Thoracic aorta (tissue), 2 donors: ENCODE measurements at places on chromosomes 1 and 21.

DNA sequence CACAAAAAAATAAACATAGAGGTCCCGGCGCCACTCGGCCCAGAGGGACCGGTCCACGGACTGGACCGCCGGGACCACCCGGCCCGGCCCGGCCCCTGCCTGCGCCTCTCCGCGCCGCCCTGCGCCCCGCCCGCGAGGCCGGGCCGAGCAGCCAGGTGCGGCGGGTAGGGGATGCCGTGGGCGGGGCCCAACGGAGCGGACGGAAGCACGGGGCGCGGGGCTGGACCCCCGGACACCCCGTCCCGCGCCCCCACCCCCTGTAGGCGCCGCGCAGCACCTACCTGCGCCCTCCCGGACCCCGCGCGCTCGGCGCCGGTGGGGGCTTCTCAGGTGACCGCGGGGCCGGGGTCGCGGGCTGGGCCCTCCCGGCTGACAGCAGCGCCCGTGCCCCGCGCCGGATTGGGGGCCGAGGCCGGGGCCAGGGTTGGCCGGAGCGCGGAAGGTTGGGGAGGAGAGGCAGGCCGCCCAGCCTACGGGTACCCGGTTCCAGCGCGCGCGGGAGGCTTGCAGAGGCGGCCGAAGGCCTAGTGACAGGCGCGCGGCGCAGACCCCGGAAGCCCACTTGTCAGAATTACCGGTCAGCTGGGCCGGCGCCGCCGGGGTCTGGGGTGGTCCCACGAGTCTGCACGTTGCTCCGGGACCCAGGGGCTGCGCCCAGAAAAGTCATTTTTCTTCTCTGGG, 351.9 kb upstream of the CAMK1G start:
- H3K4me3 ChIP-seq = no peak overlapping the region
- H3K27me3 ChIP-seq = no peaks in the 10 kb centered on the region
- no peaks in the 10 kb centered on the region for H3K4me1 ChIP-seq

- no peak overlapping the region for H3K4me3 ChIP-seq
- H3K4me1 ChIP-seq = no peaks in the 10 kb centered on the region
- DNase-seq = no peak
- H3K36me3 ChIP-seq = peaks cover 23% of the 10 kb centered on the region
Observed at GRCh38 chr21:33244082-33244778, 14.5 kb downstream of the IFNAR2 start.

DNA sequence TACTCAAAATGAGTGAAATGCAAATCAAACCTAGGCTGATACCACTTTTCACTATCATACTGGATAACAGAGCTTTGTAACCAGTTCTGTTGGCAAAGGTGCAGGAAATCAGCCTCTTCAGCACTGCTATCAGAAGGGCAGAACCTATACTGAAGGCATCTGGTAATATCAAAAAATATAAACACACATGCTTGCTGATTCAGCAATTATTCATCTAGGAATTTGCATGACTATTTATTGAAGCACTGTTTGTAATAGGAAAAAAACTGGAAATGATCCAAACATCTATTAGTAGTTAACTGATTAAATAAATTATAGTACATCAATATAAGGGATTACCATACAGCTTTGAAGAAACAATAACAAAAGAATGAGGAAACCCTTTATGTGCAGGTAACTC, 21.4 kb downstream of the ARHGAP29 start:
- H3K36me3 ChIP-seq = no peaks in the 10 kb centered on the region
- no peak overlapping the region for H3K27ac ChIP-seq
- DNase-seq = no peak
- H3K27me3 ChIP-seq = no peaks in the 10 kb centered on the region

DNA sequence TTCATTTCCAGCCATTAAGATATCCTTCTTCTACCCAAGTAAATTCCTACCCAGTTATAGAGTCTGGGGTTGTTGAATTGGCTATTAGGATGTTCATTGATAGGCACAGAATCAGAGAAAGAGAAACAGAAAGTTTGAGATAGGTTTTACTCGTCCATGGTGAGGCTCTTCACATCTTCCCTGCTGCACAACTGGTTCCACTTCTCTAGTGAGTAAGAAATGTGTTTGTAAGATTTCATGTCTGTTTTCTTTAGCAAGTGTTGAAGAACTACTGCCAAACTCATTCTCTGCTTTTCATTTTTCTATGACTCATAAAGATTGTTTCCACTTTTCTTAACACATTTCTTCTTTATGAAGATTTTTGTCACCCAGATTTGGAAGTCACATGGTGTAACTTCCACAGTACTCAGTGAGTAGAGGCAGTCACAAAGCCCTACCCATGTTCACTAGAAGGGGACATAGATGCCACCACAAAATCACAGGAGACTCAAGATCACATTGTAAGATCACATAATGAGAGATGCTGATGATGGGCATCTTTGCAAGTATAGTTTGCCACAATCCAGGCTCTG, 152.3 kb downstream of the SNX7 start:
- no peak overlapping the region for H3K4me3 ChIP-seq
- DNase-seq = no peak
- H3K27me3 ChIP-seq = no peaks in the 10 kb centered on the region
- no peaks in the 10 kb centered on the region for H3K4me1 ChIP-seq
- H3K36me3 ChIP-seq = no peaks in the 10 kb centered on the region

DNA sequence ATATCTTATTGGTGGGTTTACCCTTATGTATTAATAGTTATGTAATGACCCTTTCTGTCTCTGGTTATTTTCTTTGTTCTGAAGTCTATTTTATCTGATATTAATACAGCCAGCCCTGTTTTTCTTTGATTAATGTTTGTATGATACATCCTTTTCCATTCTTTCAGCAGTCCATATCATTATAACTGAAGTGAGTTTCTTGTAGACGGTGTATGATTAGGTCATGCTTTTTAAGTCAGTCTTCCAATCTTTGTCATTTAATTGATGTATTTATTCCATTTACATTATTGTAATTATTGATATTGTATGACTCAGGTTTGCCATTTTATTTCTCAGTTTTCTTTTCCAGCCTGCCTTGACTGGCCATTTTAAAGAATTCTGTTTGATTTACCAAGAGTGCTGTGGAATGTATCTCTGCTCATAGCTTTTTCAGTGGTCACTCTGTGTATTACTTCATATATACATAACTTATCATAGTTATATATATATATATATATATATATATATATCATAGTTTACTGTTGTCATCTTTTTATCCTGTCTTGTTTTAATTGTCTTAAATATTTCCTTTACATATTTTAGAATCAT, 10.5 kb downstream of the RAB4A start:
- peaks cover 5% of the 10 kb centered on the region for H3K4me1 ChIP-seq
- no peaks in the 10 kb centered on the region for H3K36me3 ChIP-seq
- no peak overlapping the region for H3K4me3 ChIP-seq
- no peak overlapping the region for H3K27ac ChIP-seq
- no peak for DNase-seq

- no peaks in the 10 kb centered on the region for H3K36me3 ChIP-seq
- no peaks in the 10 kb centered on the region for H3K27me3 ChIP-seq
- H3K27ac ChIP-seq = no peak overlapping the region
- no peak for DNase-seq
- no peaks in the 10 kb centered on the region for H3K4me1 ChIP-seq
Observed at GRCh38 chr21:39694750-39695149, 50.2 kb upstream of the IGSF5 start.

GRCh38 chr1:171581766-171582165, 40.3 kb upstream of the MYOCOS start:
- H3K36me3 ChIP-seq = peaks cover 47% of the 10 kb centered on the region
- no peak overlapping the region for H3K27ac ChIP-seq
- H3K4me3 ChIP-seq = no peak overlapping the region
- no peaks in the 10 kb centered on the region for H3K4me1 ChIP-seq
- no peak for DNase-seq

- H3K27ac ChIP-seq = no peak overlapping the region
- H3K4me3 ChIP-seq = no peak overlapping the region
- no peaks in the 10 kb centered on the region for H3K27me3 ChIP-seq
- no peak for DNase-seq
Observed at GRCh38 chr1:205488074-205488723, 16.3 kb upstream of the CDK18 start.

GRCh38 chr1:54227091-54227602, 27.2 kb downstream of the MRPL37 start:
- no peaks in the 10 kb centered on the region for H3K36me3 ChIP-seq
- H3K27me3 ChIP-seq = no peaks in the 10 kb centered on the region
- peaks cover 29% of the 10 kb centered on the region for H3K4me1 ChIP-seq
- peak overlapping the region; percentile 69 for H3K27ac ChIP-seq
- no peak for DNase-seq
- H3K4me3 ChIP-seq = no peak overlapping the region

DNA sequence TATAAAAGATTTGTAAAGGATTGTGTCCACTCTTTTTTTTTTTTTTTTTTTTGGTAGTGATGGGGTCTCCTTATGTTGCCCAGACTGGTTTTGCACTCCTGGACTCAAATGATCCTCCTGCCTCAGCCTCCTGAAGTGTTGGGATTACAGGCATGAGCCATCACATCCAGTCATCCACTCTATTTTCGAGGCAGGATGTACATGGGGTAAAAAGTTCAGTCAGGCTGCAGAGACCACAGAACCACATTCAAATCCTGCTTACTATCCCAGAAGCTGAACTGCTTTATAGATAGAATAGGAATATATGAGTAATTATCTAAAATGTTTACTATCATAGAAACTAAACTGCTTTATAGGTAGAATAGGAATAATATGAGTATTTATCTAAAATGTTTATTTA, 26.0 kb upstream of the KCNK2 start:
- no peaks in the 10 kb centered on the region for H3K27me3 ChIP-seq
- H3K4me3 ChIP-seq = no peak overlapping the region
- no peak overlapping the region for H3K27ac ChIP-seq
- no peaks in the 10 kb centered on the region for H3K36me3 ChIP-seq

GRCh38 chr21:44571844-44572782, 1.4 kb upstream of the KRTAP10-4 start:
- no peaks in the 10 kb centered on the region for H3K36me3 ChIP-seq
- no peak overlapping the region for H3K4me3 ChIP-seq
- H3K27me3 ChIP-seq = no peaks in the 10 kb centered on the region
- no peak overlapping the region for H3K27ac ChIP-seq

DNA sequence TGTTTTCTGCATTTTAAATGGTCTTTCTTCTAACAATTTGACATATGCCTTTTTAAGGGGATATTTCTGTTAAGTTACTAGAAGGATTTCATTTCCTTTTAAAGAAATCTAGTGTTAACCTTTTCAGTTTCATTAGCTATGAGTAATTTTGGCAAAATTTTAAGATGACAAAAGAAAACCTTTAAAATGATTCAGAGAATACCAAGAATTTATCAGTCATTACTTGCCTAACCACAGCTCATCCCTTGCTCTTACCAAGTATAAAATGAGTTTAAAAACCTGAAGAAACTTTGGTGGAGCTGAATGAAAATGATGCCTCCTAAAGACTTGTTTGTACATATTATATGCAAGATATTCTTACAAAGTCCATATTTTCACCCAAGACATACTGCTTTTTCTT, 101.7 kb downstream of the NEK7 start:
- H3K36me3 ChIP-seq = no peaks in the 10 kb centered on the region
- peaks cover 3% of the 10 kb centered on the region for H3K4me1 ChIP-seq
- no peaks in the 10 kb centered on the region for H3K27me3 ChIP-seq
- H3K4me3 ChIP-seq = no peak overlapping the region
- H3K27ac ChIP-seq = no peak overlapping the region

DNA sequence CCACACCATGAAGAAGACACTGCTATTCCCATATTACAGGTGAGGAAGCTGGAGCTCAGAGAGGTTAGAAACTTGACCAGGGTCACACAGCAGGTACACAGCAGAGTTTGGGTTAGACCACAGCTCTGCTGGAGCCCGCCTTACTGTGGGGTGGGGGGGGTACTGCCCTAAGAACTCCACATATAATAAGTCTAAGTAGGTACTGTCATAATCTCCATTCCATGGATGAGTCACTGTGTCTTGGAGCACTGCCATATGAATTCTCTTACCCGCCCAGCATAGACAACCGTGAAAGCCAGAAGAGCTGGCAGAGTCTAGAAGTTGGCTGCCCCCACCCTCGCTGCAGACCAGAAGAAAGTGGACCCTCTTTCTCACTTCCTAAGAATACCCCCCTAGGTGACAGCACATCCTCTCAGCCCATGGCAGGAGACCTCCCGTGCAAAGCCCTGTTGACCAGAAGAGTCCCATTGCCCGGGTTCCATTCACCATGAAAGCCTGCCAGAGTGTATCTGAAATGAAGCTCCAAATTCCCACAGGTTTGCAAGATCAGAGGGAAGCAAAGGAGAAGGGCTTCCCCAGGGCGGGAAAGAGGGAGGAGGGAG, 5.2 kb upstream of the PLA2G2D start:
- H3K27me3 ChIP-seq = no peaks in the 10 kb centered on the region
- H3K27ac ChIP-seq = no peak overlapping the region
- no peak overlapping the region for H3K4me3 ChIP-seq
- no peaks in the 10 kb centered on the region for H3K4me1 ChIP-seq
- no peaks in the 10 kb centered on the region for H3K36me3 ChIP-seq

GRCh38 chr1:221397141-221397540, 344.7 kb downstream of the DUSP10 start:
- no peaks in the 10 kb centered on the region for H3K27me3 ChIP-seq
- DNase-seq = no peak
- peaks cover 5% of the 10 kb centered on the region for H3K4me1 ChIP-seq
- no peak overlapping the region for H3K27ac ChIP-seq
- no peaks in the 10 kb centered on the region for H3K36me3 ChIP-seq

- no peaks in the 10 kb centered on the region for H3K27me3 ChIP-seq
- no peak for DNase-seq
- H3K4me3 ChIP-seq = no peak overlapping the region
- H3K4me1 ChIP-seq = peaks cover 10% of the 10 kb centered on the region
- no peaks in the 10 kb centered on the region for H3K36me3 ChIP-seq
Observed at GRCh38 chr1:182611326-182611725, 7.1 kb upstream of the RGS16 start.

DNA sequence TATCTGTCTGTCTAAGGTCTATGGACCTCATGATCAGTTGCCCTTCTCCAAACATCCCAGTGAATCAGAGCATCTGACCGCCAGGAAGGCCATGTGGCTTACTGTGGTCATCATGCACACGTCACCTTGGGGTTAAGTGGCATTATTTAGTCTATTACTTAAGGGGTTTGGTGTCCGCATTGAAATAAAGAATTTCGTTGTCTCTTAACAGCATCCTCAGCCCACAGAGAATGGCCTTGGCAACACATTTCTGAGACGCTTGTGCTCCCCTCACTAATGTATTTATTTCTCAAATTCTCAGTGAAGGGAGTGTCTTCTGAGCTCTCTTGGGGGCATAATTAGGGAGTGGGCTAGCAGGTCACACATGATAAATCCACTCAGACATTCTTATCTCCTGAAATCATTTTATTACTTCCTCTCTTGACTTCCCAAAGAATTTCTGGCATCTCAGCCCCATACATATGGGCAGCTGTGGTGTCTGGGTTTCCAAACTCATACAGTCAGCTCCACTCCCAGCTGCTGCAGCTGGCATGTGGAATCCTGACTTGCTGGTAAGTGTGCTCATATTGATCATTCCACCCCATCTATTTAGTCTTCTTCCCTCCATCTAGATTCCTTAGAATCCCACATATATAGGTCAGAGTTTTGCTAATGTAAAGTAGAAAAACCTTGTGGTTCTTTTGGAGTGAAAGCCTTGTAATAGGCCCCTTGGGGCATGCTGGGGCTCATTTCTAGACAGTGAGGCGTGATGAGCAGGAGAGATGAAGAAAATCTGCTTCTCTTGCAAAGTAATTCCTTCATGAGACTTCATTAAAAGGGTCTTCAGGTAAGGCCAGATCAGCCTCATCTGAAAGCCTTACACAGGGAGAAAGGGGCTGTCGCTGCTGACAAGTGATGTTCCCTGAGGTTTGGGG, 110.5 kb downstream of the HHAT start:
- no peaks in the 10 kb centered on the region for H3K27me3 ChIP-seq
- no peak for DNase-seq
- no peak overlapping the region for H3K27ac ChIP-seq
- no peak overlapping the region for H3K4me3 ChIP-seq
- H3K36me3 ChIP-seq = no peaks in the 10 kb centered on the region
